ENCODE measurements at places on chromosomes 5 and 9.

GRCh38 chr5:27020973-27021372 lies 17.4 kb downstream of the CDH9 start:
- no peak for DNase-seq

DNA sequence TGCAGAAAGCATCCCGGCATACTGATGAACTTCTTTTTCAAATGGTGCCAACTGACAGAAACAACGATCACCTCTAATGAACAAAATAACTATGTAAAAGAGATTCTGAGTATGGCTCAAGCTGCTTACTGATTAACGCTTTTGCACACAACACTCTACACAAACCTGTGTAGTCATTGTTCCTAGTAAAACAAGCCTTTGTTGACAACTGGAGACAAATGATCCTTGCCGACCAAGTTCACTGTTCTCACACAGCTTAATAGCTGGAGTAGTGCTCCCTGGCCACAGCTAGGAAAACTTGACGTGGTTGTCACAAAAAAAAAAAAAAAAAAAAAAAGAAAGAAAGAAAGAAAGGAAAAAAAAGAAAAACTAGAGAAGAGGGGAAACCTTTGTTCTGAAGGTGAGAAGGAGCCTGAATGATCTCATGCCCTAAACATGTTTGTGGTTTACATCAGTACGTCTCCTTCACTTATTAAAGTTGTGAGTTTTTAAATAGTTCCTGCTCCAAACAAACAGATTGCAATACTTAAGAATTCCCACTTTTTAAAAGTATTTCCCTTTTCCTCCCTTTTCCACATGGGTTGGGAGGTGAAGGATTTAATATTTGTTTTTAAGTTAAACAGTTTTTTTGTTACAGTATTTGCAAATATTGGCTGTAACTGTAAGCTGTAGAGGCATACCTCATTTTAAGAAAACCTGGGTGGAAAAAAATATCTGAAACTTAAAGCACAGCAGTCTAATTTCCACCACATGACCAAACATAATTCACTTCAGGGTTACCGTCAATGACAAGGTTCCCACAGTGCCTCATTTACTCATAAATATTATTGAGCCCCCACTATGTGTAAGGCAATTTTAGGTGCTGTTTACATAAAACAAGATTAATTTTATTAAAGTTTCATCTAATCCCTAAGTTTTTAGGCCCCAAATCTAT lies 63.7 kb downstream of the GLIS3 start:
- no peak for DNase-seq

- no peak for DNase-seq
These were observed 265.8 kb upstream of the IRX4 start for GRCh38 chr5:2148312-2149194.

- no peak for DNase-seq
These were observed 3.5 kb upstream of the WDR5 start for GRCh38 chr9:134132208-134132870.

DNA sequence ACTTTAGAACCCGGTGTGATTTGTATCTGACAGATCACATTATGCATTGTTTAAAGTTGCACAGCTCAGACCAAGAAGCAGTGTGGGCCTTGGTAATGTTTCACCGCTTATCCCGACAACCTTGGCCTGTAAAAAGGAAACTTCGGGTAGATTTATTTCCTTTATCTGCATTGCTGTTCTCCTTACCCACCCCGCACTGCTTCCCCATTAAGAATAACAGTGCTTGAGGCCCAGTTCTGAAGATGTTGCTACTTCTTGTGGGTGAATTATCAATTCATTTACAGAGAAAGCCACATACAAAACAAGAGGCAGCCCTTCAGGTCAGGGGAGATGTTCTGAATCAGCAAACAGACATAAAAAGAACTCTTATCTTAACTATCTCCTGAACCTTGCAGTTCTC lies 8.4 kb downstream of the SMARCA2 start:
- DNase-seq, result no peak

DNA sequence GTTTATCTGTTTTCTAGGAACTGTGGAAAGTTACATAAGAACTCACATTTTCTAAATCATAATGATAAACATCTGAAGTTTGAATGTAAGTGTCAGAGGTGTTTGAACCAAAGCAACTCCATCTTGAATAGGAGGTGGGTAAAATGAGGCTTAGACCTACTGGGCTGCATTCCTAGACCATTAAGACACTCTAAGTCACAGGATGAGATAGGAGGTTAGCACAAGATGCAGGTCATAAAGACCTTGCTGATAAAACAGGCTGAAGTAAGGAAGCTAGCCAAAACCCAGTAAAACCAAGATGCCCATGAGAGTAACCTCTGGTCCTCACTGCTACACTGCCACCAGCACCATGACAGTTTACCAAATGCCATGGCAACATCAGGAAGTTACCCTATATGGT lies 297.7 kb upstream of the POU5F2 start:
- DNase-seq, result no peak

All from gastrocnemius medialis (tissue), 4 donors.